Spleen (tissue), 13 donors: ENCODE measurements at places on chromosomes 3 and 15. TPM values are rescaled to one million over a fixed set of nuclear protein-coding genes. Genes with fewer than 3 reads are reported as not detected.

The DCP1A gene
- 25.5 TPM for total RNA-seq

The FOXL2 gene
- not detected for total RNA-seq

GRCh38 chr3:189229196-189229828 lies 57.5 kb downstream of the TPRG1 start:
- no peak overlapping the region for H3K27ac ChIP-seq
- no peaks in the 10 kb centered on the region for H3K27me3 ChIP-seq
- DNase-seq: no peak
- no peak overlapping the region for H3K4me3 ChIP-seq

DNA sequence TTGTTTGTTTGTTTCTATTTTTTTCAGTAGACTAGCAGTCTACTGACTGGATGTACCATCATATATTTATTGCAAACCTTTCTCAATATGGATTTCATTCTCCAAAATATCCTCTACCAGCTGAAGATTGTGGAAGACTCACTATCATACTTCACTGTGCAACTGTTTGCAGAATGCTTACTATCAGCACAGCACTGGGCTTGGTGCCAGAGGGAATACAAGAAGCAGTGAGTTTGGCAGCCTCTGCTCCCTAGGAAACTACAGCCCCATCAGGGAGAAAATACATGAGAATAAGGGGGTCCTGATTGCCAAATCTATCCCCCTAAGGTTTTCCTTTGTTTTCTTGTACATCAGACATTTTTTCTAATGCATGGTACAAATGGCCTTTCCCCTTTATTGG lies 27.5 kb downstream of the AQP9 start:
- H3K4me1 ChIP-seq: no peaks in the 10 kb centered on the region
- no peak overlapping the region for H3K27ac ChIP-seq
- no peak for DNase-seq
- no peak overlapping the region for H3K4me3 ChIP-seq
- H3K36me3 ChIP-seq: no peaks in the 10 kb centered on the region
